ENCODE measurements at places on chromosomes 7 and 10. TPM values are rescaled to one million over a fixed set of nuclear protein-coding genes. Genes with fewer than 3 reads are reported as not detected.

Gene POLR1F
- 52.2 TPM for total RNA-seq

Gene PDIA4
- 233 TPM for total RNA-seq

Gene TES
- 93.3 TPM for total RNA-seq

Gene HIPK2
- 7.1 TPM for total RNA-seq

Gene TBATA
- total RNA-seq: not detected

Gene ZNF804B
- under 0.01 TPM for total RNA-seq

Gene IL2RA
- total RNA-seq: under 0.01 TPM

All from fibroblast of villous mesenchyme (primary cell).